ENCODE measurements at places on chromosomes 3 and 15.

DNA sequence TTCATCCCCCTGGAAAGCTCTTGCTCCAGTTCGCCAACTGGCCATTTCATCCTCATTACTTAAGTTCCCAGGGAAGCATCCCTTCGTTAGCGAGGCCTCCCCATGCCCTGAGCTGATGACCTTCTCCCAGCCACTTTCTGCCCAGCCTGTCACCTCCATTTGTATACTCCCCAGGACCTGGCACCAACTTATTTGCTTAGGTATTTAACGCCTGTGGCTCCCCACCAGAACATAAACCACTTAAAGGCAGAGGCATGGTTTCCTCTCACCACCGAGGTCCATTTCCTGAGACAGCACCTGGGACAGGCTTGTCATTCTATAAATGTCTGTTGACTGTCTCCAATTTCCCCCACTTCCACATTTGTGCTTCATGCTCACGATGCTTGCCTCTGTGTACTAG is 189.0 kb downstream of the ZNF621 start:
- DNase-seq = no peak

DNA sequence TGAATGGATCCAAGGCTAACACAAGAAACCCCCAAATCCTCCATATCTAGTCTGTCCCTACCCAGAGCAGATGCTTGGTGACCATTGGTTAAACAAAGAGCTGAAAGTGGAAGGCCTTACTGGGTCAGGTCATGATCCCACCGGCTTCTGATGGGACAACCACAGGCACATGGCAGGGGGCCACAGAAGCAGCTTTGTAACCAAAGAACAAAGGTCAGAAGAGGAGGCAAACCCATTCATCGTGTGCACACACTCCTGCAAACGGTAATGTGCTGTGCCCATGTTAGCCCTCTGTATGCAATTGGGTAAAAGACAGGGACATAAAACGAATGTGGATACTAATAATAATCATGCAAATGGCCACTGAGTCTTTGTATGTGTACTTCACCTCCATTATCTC is 133.3 kb upstream of the SLC6A11 start:
- DNase-seq = peak; percentile 10

- no peak for DNase-seq
Observed at GRCh38 chr15:28191832-28192231, 92.7 kb upstream of the OCA2 start.

DNA sequence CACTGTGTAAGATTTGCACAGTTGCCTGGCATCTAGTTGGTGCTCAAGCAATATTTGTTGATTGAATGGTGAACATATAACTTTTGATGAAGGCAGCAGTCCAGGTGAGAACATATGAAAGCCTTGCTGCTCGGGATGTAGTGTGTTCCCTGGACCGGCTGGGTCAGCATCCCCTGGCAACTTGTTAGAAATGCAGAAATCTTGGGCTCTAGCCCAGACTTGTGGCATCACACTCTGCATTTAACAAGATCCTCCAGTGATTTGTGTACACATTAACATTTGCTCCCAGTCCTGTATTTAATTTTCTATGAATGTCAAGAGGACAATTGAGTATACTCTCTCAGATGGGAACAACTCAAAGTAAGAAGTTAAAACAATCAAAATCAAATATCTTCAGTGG is 69.0 kb upstream of the SAMMSON start:
- no peak for DNase-seq

DNA sequence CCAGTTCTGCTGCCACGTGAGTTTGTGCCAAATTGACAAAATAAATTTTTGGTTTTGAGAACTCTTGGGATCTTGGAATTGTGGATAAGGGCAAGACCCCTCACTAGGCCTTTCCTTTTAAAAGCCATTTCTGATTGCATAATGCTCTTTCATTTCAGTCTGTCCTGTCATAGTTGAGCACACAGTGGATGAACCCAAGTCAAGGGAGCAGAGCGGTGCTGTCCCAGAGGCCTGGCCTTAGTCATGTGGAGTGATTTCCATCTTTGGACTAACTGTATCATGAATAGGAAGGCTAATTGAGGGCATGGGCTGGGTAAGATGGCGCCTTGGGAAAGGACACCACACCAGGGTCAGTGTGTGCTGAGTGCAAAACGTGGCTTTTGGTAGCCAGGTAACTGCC is 304.0 kb downstream of the UACA start:
- DNase-seq = no peak

DNA sequence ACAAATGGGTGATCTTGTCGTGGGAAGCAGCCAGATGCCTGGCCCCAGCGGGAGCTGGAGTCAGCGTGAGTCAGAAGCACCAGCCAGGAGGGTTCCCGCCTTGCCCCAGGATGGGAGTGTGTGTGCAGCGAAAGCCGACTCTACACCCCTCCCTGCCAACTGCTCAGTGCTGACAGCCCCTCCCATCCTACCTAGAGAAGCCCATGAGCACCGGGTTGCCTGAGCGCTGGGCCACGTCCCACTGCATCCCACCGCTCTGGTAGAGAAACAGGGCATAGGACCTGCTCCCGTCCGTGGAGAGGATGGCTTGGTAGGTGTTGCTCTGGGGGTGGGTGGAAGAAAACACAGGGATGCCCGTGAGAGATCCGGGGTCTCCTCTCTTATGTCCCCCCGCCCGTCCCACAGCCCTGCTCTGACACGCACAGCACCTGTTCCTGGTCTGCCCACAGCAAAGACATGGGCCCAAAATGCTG is 42.9 kb downstream of the MUC4 start:
- DNase-seq = no peak

DNA sequence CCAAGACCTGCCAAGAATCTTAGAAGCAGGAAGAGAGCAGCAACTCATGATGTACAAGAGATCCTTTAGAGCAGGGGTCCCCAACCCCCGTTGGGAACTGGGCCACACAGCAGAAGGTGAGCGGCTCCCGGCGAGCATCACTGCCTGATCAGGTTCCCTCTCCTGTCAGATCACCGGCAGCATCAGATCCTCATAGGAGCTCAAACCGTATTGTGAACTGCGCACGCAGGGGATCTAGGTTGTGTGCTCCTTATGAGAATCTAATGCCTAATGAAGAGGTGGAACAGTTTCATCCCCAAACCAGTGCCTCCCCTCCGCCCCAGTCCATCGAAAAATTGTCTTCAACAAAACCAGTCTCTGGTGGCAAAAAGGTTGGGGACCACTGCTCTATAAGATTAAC is 13.8 kb downstream of the SLC41A3 start:
- DNase-seq = no peak

- DNase-seq = no peak
Observed at GRCh38 chr15:69522361-69522760, 69.7 kb downstream of the RPLP1 start.

DNA sequence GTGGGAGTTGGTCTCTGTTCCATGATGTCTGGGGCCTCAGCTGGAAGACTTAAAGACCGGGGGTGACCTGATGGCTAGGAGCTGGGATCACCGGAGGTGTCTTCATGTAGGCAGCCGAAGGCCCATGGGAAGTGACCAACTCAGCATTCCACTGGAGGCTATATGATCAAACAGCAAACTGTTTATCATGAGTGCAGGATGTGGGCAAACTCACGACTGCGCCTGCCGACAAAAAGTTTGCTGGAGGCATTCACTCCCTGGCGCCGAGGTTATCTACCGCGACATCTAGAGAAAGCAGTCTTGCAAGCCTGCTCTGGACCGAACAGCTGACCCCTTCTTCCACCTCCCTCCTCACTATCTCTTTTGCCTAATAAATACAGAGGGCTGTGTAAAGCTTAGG is 62.7 kb upstream of the NR2C2 start:
- DNase-seq = no peak

DNA sequence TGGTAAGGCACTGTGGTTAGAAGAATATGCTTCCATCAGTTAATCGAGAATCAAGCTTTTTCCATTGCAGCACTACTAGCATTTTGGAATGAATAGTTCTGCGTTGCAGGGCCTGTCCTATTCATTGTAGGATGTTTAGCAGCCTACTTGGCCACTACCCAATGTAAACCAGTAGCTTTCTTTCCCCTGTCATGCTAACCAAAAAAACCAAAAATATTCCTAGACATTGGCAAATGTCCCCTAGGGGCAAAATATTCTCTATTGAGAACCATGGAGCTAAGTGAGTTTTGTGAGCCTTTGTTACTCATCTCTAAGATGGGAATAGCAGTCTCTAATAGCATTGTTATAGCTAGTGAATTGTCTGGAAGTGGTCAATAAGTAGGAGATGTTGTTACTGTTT is 187.2 kb downstream of the CADPS start:
- no peak for DNase-seq

GRCh38 chr3:156180077-156180476 is 59.7 kb downstream of the KCNAB1 start:
- DNase-seq = no peak

DNA sequence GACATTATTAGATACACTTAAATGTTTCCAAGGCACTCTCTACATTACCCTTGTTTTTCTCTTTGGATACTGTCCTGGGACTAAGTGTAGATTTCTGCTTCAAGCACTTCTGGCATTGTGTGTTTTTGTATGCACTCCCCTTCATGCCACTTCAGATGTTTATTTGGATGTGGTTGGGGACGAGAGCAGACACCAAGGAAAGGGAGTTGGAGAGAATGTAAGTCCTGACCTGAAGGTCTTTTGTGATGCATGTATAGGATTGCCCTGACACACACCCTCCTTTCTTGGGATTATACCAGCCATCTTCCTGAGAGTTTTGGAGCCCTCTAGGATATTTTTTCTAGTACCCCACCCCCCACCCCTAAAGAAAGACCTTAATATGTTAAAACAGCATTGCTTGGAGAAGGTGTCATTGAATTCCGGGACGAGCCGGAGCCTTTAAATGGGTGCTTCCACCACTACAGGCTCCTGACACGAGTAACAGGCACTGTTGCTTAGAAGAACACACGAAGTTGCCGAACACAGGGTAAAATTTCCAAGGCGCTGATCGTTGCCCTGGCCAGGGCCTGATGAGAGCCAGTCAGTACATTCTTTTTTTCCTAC is 22.7 kb downstream of the PSMD6 start:
- DNase-seq = no peak

GRCh38 chr15:68314563-68314962 is 37.0 kb downstream of the FEM1B start:
- peak; percentile 26 for DNase-seq

- no peak for DNase-seq
Observed at GRCh38 chr3:113136071-113136470, 75.3 kb upstream of the BOC start.

DNA sequence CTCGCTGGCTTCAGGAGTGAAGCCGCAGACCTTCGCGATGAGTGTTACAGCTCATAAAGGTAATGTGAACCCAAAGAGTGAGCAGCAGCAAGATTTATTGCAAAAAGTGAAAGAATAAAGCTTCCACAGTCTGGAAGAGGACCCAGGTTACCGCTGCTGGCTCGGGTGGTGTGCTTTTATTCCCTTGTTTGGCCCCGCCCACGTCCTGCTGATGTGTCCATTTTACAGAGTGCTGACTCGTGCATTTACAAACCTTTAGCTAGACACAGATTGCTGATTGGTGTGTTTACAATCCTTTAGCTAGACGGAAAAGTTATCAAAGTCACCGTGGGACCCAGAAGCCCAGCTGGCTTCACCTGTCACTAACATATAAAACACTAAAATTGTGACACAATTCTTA is 1464.5 kb downstream of the ZPLD1 start:
- DNase-seq = no peak

DNA sequence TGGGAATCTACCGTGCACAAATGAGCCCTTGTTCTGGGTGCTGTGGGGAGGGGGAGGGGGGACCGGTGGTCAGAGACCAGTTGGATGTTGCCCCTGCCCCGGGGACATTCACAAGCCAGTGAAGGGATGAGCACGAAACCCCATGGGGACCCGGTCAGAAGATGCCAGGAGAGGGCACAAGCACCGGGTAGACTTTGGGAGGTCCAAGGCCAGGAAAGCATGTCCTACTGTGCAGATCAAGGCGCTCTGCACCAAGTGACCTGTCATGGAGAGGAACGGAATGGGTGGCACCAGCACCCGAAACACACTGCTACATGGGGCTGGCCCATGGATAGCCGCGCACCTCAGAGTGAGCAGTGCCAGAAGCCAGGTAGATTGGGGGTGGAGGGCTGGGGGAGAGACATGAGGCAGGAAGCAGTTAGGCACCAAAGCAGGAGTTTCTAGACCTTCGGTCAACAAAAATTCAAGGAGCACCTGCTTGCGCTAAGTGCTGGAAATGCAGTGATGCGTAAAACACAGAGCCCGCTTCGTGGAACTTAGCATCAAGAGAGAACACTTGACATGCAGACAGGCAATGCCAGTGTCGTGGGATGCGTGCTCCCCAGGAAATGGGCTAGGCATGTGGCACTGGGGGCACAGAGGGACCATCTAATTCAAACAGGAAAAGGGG is 99.1 kb downstream of the CPN2 start:
- DNase-seq = no peak

GRCh38 chr3:72446218-72447058 is 401.8 kb downstream of the SHQ1 start:
- DNase-seq = no peak

- DNase-seq = no peak
Observed at GRCh38 chr3:63980019-63980418, 43.3 kb downstream of the PSMD6 start.

DNA sequence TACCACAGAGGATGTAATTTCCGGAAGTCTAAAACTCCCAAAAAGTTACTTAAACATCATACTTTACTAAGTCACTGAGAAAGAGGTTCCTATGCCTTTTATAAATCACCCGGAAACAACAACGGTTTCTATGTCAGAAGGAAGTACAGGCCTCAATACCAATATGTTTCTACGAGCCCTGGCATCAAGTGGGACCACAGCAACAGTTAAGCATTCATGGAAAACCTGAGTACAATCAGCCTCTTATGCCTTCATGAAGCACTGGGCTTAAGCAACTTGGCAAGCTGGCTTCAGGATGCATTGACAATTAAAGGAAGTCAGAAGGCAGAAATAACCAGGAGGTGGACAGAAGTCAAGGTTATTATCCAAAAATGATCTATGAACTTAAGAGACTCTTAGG is 19.1 kb upstream of the B3GNT5 start:
- DNase-seq = no peak

DNA sequence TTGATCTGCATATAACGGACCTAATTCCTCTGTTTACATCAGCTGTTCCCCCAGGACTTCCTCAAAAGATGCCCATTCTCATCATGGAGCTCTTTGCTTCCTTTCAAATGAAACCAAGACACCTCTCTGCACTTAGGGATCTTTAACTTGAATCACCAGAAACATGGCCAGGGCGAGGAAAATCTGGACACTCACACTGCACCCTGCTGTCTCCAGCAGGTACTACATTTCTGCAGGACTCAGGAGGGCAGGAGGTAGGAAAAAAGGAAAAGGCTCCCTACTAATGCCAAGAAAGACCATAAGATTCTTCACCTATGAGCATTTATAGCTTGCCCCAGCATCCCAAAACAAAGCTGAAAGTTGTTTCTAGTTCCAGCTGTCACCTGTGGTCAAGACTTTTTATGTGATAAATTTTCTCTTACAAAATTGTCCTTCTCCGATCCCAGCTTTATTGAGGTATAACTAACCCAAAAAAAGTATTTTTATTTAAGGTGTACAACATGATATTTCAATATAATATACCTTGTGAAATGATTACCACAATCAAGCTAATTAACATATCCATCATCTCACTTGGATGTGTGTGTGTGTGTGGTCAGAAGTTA is 87.3 kb upstream of the C15orf61 start:
- DNase-seq = no peak

GRCh38 chr3:120364821-120365220 is 15.7 kb upstream of the LRRC58 start:
- DNase-seq = no peak

Measured in natural killer cell treated with Interleukin-12 subunit alpha and Interleukin-12 subunit beta and Interleukin-15 and Interleukin-18, amount 100 ng/mL, for 72 hours (primary cell).